ENCODE measurements at places on chromosomes 6 and 20. TPM values are rescaled to one million over a fixed set of nuclear protein-coding genes. Genes with fewer than 3 reads are reported as not detected.

Gene PTCRA
- polyA plus RNA-seq = not detected

Gene CCN2
- 506 TPM for polyA plus RNA-seq

Gene BANF2
- not detected for polyA plus RNA-seq

Gene HLA-DOB
- 0.90 TPM for polyA plus RNA-seq

Gene ZKSCAN3
- polyA plus RNA-seq = 3.1 TPM

Gene CD40
- 21.3 TPM for polyA plus RNA-seq

Gene BLTP3A
- polyA plus RNA-seq = 4.5 TPM

Gene ENPP4
- polyA plus RNA-seq = 11.6 TPM

Gene CLVS2
- polyA plus RNA-seq = 0.10 TPM

Gene CCN6
- polyA plus RNA-seq = not detected

Gene RAD21L1
- not detected for polyA plus RNA-seq

Gene UCKL1
- 41.2 TPM for polyA plus RNA-seq
